Umbilical cord (tissue), 2 donors: ENCODE measurements at places on chromosomes 5 and 9. TPM values are rescaled to one million over a fixed set of nuclear protein-coding genes. Genes with fewer than 3 reads are reported as not detected.
A peak's percentile ranks its signal among the peaks of the same experiment; 100 is the strongest.

DNA sequence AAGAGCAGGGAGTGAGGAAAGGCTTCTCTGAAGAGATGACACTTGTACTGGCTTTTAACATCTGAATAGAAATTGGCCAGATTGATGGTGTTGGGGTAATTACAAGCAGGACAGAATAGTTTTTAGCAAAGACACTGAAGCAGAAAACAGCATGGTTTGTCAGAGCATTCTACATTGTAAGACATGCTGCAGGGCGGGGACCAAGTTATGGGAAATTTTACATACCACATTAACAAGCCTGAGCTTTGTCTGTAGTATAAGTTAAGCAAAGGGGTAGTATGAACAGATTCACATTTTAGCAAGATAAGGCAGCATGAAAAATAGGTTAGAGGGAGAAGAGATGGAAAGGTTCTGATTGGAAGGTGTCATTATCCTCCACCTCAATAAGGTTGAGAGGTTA, 66.5 kb downstream of the JMY start:
- DNase-seq: no peak

- DNase-seq: no peak
Observed at GRCh38 chr9:115364991-115365390, 247.0 kb upstream of the TNC start.

FKBP15 gene
- 17.8 TPM for total RNA-seq

DNA sequence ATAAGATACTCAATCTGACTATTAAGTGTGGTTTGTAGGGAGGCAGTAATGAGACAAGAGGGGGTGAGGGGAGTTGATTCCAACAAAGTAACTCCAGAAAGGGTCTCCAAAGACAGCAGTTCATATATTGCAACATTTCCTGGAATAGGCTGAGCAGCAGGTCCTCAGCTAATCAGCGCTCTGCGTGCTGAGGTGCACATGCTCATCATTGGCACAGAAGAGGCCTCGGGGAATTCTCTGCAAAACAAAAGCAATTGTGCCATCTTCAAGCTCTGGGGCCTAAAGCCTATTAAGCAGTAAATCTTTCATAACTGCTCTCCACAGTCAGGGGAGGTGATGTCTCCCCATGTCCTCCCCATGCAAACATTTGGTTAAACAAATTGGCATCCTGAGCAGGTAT, 357.3 kb downstream of the SPOCK1 start:
- DNase-seq: no peak

PTPDC1 gene
- 16.1 TPM for total RNA-seq

TBC1D2 gene
- 7.9 TPM for total RNA-seq

TMEM38B gene
- total RNA-seq: 8.7 TPM

DNA sequence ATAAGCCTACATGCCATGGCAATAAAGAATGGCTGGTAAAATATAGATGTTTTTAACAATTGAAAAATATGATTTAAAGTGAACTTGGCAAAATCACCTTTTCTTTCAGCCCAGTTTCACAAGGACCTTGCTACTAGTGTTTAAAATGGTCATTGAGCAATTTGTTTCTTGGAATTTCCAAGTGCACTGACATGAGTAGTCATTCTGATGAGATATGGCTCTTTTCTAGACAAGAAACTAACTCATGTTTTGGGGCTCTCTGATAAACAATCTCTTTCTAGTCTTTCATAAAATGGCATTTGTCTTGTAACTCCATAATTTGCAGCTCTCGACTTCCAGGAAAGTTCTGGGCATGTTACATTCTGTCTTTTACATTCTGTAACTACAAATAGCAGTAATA, 176.8 kb downstream of the NR2F1-AS1 start:
- DNase-seq: no peak

DNA sequence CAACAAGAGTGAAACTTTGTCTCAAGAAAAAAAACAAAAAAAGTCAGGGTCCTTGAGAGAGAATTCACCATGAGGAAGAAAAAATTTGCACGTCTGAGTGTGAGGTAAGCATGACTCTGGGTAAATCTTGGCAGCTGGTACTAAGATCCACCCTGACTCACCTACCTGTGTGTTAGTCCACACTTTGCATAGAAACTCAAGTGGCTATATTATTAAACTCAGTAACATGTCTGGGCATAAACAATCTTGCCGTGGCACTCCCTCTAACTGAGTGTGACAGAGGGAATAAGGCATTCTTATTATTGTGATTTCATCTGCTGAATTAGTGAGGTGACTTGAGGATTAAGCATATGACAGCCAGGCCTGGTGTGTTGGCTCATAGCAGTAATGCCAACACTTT, 259.4 kb upstream of the VLDLR start:
- no peak for DNase-seq

- no peak for DNase-seq
Observed at GRCh38 chr9:137703842-137704508, 85.2 kb downstream of the EHMT1 start.

FPGS gene
- total RNA-seq: 52.2 TPM

- no peak for DNase-seq
Observed at GRCh38 chr5:16065831-16066230, 113.8 kb downstream of the MARCHF11 start.

GPR150 gene
- not detected for total RNA-seq

ANKRD20A1 gene
- 0.72 TPM for total RNA-seq

DNA sequence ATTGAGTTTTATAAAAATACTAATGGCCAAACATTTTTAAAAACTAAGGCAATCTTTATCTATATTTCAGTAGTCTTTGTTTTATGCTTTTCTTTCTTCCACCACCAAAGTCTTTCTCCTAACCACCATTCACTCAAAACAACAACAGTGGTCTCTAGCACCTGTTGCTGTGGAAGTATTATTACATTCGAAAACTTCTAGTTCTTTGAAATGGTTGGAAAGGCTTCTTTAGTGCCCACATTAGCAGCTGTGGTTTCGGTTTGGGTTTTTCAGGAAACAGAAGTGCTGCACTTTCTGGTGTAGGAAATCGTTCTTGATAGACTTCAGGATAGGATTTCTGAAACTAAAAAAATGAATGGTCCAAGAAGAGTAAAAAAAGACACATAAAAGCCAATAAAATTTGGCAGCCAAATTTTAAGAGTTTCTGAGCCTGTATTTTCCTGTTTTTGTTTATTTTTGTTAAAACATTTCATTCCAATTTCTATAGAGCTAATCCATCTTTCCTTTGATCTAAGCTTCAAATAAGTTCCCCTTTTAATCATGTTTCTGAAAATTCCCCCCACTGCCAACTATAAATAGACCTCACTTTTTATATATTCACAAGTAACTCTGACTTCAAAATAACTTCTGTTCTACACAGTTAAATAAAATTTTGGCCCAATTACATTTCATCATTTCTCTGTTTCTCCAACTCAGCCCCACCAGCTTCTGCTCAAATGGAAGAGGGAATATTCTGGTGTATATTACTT, 102.2 kb downstream of the DEPDC1B start:
- no peak for DNase-seq

DNA sequence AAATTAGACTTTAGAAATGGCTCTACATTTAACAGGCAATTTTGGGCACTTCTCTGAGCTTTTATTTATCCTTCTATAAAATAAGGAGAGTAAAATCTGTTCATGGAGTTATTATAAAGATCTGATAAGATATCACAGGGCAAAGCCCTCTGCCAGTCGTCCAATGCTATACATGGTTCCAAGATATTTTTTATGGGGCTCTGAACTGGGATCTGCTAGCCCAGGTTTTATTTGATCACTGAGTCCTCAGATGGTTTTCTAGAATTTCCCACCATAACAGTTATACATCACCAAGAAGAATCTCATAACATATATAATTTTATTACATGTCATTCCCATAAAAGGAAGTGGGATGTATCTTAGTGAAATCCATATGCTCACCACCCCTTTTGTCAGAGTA, 23.2 kb upstream of the IQGAP2 start:
- no peak for DNase-seq

GRCh38 chr9:79409182-79409823, 162.5 kb upstream of the TLE4 start:
- peak; percentile 80 for DNase-seq

- DNase-seq: no peak
Observed at GRCh38 chr9:95870906-95871305, 4.6 kb upstream of the ERCC6L2 start.

DNA sequence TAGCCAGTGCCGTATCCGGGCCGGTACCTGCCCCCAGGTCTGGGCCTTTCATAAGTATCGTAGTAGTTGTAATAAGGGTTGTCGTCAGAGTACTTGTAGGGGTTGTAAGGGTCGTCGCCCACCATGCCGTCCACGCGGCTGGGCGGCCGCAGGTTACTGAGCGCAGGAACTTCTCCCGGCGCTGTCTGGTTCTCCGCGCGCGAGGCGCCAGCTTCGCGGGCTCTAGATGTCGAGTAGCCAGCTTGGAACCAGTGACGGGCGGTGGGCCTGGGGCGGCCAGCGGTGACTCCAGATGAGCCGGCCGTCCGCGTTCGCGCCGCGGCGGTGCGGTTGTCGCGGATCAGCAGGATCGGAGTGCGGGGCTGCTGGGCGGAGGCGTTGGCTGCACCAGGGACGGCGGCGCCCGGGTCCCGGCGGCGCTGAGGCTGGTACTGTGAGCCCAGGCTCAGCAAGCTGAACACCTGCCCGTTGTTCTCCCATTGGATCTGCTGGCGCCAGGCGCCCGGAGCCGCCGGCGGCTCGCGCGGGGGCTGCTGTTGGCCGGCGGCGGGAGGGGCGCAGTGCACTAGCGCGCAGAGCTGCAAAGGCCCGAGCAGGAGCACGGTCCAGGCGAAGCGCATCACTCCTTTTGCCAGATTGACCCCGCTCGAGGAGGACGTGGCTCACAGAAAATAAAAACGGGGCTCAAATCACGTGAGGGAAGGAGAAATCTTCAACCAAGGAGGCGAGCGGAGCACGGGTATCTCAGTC, 518 bp downstream of the LOX start:
- DNase-seq: peak; percentile 36

DNA sequence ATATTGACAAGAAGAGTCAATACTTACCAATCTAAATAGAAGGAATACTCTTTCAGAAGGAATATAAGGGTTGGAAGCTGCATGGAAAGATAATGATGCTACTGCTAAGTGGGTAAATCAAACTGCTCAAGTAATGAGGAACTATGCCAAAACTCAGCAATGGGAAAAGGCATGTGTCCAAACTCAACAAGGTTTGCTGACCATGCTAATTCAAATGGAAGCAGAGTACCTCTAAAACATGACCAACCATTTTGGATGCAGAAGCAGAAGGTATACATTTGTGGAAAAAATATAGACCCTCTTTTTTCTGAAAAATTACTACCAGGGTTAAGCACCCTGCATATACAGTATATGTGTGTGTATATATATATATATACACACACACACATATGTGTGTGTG, 21.1 kb downstream of the TMEM232 start:
- DNase-seq: no peak

ZNF169 gene
- 5.5 TPM for total RNA-seq

REEP2 gene
- total RNA-seq: 1.4 TPM

GRCh38 chr9:88521308-88521707, 13.7 kb upstream of the NXNL2 start:
- DNase-seq: peak; percentile 51

DNA sequence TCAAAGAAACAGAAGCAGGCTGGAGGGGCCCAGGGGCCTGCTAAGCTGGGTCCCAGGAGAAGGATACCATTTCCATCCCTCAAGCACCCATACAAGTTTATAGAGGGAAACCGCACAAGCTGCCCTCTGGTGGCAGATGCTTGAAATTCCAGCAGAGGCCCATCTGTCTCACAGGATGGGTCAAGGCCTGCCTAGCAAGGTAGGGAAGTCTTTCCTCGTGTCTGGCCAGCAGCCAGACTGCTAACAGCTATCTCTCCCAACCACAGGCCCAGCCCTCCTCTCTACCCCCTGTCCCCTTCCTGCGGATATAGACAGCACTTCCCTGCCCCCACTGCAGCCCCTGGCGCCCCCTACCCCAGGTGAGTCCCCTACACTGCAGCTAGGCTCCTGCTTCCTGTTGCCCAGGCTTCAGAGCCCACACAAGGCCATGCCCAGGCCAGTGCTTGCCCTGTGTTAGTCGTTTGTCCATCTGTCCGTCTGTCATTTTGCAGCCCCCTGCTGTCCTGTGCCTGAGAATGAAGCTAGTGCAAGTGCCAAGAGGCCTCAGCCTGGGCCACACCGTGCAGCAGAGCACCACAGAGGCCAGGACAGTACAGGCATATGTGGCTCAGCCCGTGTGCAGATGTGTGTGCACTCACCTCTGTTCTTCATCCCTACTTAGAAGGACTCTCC, 26.2 kb downstream of the TCF7 start:
- DNase-seq: peak; percentile 69

- DNase-seq: no peak
Observed at GRCh38 chr5:2710910-2711309, 40.6 kb downstream of the IRX2 start.

GRCh38 chr5:9069650-9070049, 476.2 kb downstream of the SEMA5A start:
- peak; percentile 76 for DNase-seq

DNA sequence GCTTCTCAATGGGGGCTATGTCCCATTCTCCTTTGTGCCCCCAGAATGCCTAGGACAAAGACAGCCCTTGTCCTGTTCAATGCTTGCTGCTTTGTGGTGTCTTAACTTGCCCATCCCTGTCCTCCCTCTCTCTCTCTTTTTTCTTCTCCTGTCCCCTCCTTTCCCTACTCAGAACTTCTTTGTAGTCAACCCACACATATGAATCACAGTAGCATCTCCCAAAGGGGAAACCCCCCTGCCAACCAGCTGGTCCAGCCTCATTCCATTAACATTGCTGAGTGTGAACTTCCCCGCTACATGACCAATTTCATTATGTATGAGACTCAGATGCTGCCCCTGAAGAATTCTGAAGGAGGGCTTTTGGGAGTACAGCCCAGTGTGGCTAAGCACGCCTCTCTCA, 408.3 kb downstream of the ENC1 start:
- no peak for DNase-seq

DNA sequence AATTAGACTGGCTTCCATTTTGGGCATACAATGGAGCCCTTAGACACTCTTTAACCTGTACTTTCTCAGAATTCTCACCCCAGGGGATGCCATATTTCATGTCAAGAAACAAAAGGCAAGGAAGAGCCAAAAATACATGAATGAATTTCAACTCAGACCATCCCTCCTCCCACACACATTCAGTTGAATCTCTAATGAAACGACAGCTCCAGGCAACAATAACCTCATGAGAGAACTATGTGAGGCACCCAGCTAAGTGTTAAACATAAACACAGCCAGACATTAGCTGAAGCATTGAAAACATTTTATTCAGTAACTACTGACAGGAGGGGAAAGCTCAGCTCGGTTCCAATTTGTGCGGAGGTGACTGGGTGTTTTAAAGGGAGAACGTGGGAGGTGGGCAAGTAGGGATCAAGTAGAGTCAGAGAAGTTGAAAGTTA, 1359.1 kb upstream of the CDH9 start:
- peak; percentile 72 for DNase-seq

DNA sequence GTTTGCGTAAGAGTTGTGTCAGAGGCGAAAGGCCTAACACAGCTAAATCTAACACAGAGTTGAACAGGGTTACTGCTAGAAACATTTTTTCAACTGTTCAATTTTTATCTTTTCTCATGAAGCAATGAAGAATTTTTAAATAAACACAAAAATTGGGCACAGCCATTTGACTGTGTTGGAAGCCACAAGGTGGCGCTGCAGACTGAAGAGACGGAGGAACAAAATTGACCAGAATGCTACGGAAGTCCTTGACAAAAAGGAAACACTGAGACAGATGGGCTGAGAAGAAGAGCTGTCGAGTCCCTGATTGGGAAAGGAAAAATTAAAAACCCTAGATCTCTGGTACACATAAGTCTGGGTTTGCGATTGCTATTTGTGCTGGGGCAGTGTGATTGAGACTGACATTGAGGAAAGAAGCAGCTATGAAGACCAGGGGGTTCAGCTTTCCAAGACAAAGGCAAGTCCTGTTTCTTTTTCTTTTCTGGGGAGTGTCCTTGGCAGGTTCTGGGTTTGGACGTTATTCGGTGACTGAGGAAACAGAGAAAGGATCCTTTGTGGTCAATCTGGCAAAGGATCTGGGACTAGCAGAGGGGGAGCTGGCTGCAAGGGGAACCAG, at the start of gene PCDHB9:
TSS of gene PCDHB9 (plus strand) at position 265 of the 616 bp plus-strand sequence. CDS start at position 423, 158 bp downstream.
- no peak for DNase-seq
